Effector memory CD4-positive, alpha-beta T cell (primary cell): ENCODE measurements at places on chromosomes 7 and 10.
A peak's percentile ranks its signal among the peaks of the same experiment; 100 is the strongest.

DNA sequence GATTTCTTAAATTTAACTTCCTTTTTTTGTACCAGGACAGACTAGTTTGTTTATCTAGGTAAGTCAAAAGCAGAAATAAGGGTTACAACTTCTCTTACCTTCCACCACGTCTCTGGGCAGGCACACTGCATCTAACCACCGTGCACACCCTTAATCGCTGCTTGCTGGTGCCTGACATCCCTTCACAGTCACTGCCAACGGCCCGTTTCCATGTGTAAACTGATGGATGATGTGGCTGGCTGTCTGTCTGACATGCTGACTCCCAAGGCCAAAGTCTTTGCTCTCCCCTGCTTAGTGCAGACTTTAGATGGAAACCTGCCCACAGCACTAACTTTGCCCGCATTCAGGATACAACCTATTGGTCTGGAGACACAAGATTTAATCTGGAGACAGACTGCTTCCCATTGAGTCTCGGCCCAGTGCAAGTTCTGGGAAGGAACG, 1.1 kb downstream of the TMEM273 start:
- H3K36me3 ChIP-seq = no peaks in the 10 kb centered on the region
- no peaks in the 10 kb centered on the region for H3K27me3 ChIP-seq
- peaks cover 23% of the 10 kb centered on the region for H3K4me1 ChIP-seq
- peak overlapping the region; percentile 39 for H3K4me3 ChIP-seq
- DNase-seq = no peak

- H3K4me3 ChIP-seq = no peak overlapping the region
- DNase-seq = no peak
- no peaks in the 10 kb centered on the region for H3K36me3 ChIP-seq
- H3K27ac ChIP-seq = no peak overlapping the region
- H3K4me1 ChIP-seq = no peaks in the 10 kb centered on the region
These were observed 276.9 kb downstream of the RPS24 start for GRCh38 chr10:78310481-78311080.

- no peaks in the 10 kb centered on the region for H3K4me1 ChIP-seq
- DNase-seq = no peak
- H3K27me3 ChIP-seq = no peaks in the 10 kb centered on the region
- H3K4me3 ChIP-seq = no peak overlapping the region
- no peak overlapping the region for H3K27ac ChIP-seq
- H3K36me3 ChIP-seq = no peaks in the 10 kb centered on the region
These were observed 57.6 kb downstream of the RNLS start for GRCh38 chr10:88525371-88526069.

- no peaks in the 10 kb centered on the region for H3K36me3 ChIP-seq
- peak; percentile 60 for DNase-seq
- peak within 1 kb of the TSS; percentile 73 for H3K27ac ChIP-seq
- H3K4me3 ChIP-seq = peak within 1 kb of the TSS; percentile 80
- no peaks in the 10 kb centered on the region for H3K27me3 ChIP-seq
These were observed at the start of gene IFT22 for GRCh38 chr7:101321491-101322401. IFT22 (minus strand) TSS chr7:101321812; CDS start chr7:101321709, 103 bp downstream.

DNA sequence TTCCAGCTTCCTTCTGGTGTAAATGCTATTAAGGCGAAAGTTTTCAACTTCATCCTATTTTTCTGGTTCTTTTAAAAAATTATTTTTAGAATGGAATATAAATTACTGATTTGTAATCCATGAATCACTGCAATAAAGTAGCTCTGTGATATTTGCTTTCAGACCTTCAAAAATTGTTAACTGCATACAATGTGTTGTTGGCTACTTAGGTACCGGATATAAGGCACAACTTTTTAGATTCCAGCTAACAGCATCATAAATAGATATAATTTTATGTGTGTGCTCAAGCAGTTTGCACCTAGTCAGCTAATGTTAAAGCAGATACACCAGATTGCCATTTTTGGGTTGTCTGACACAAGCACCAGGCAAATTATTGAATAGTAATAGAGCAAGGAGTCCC, 58.7 kb downstream of the PON1 start:
- no peak overlapping the region for H3K27ac ChIP-seq
- H3K4me3 ChIP-seq = no peak overlapping the region
- no peaks in the 10 kb centered on the region for H3K36me3 ChIP-seq
- H3K27me3 ChIP-seq = no peaks in the 10 kb centered on the region
- no peak for DNase-seq
- no peaks in the 10 kb centered on the region for H3K4me1 ChIP-seq

DNA sequence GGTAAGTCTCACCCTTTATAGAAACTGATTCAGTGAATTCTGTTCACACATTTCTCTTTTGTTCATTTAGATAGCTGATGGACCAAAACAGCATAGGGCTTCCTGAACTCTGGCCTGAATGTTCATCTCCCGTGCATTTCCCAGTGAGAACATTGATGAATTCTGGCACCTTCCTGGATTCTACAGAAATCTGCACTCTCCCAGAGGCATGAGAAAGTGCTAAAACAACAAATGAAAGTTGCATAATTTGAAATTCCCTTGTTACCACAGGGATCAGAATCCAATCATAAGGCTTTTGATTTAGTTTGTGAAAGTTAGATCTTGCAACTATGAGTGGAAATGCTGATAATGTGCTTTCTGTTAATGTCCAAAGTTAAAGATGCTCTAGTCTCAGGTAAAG, 29.7 kb upstream of the SCIN start:
- no peak overlapping the region for H3K4me3 ChIP-seq
- DNase-seq = no peak
- no peaks in the 10 kb centered on the region for H3K36me3 ChIP-seq
- H3K27ac ChIP-seq = no peak overlapping the region
- H3K27me3 ChIP-seq = no peaks in the 10 kb centered on the region
- H3K4me1 ChIP-seq = no peaks in the 10 kb centered on the region

GRCh38 chr7:27184337-27185012, 557 bp downstream of the HOXA11 start:
- peaks cover 86% of the 10 kb centered on the region for H3K27me3 ChIP-seq
- no peaks in the 10 kb centered on the region for H3K36me3 ChIP-seq
- H3K27ac ChIP-seq = no peak overlapping the region
- H3K4me3 ChIP-seq = peak overlapping the region; percentile 42
- peaks cover 57% of the 10 kb centered on the region for H3K4me1 ChIP-seq

DNA sequence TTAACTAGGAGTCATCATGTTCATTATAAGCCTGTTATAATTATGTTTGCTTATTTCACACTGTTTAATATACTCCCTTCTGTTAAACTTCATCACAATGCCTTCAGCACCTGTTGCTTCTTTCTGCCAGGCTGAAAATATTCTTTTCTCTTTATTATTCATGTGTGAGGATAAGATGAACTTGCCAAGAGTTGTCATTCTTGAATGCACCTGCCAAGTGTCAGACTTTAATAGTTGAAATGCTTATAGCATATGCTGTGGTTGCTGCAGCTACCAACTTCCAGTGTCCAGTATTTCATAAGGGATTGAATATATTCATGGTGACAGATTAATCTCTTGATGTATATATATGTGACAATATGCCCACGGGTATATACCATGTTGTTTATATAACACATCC, 339.2 kb upstream of the MEOX2 start:
- no peak overlapping the region for H3K27ac ChIP-seq
- H3K36me3 ChIP-seq = no peaks in the 10 kb centered on the region
- no peaks in the 10 kb centered on the region for H3K4me1 ChIP-seq
- no peaks in the 10 kb centered on the region for H3K27me3 ChIP-seq

GRCh38 chr7:91946549-91946948, 5.9 kb downstream of the AKAP9 start:
- no peaks in the 10 kb centered on the region for H3K27me3 ChIP-seq
- no peaks in the 10 kb centered on the region for H3K36me3 ChIP-seq
- DNase-seq = no peak
- H3K4me1 ChIP-seq = peaks cover 4% of the 10 kb centered on the region
- no peak overlapping the region for H3K27ac ChIP-seq

DNA sequence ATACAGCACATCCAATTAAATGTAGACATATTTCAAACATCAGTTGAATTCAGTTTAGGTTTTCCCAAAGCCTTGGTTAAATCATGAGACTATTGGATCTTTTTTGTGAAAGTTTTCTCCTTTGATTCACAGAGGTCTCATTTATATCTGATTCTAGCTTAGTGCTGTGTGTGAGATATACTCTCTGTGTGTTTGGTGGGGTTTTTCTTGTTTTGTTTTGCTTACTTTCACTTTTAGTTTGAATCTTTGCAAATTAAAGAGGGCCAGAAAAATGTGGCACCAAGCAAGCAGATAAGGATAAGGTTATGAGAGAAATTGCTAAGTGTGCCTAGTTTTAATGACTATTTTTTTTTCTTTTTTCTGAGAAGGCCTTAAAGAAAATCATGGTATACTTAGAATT, 12.6 kb upstream of the OR6B1 start:
- no peak for DNase-seq
- H3K4me3 ChIP-seq = no peak overlapping the region
- no peaks in the 10 kb centered on the region for H3K36me3 ChIP-seq
- no peak overlapping the region for H3K27ac ChIP-seq

DNA sequence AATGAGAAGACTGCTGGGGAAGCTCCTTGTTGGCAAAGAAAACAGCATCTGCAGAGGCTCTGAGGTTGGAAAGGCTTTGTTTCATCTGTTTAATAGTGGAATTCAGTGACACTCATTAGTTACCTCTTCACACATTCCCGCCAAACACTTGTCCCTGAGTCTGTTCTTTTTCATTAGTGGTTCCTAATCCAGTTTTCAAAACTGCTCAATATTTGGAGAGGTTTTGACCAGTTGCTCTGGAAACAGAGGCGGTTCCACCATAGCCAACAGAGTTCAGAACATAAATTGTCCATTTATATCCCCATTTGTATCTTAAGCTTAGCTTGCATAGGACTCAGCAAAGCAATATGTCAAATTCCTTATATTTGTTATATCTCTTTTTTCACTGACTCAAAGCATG, 754.6 kb downstream of the AUTS2 start:
- no peaks in the 10 kb centered on the region for H3K36me3 ChIP-seq
- H3K4me3 ChIP-seq = no peak overlapping the region
- H3K27ac ChIP-seq = no peak overlapping the region
- peaks cover 7% of the 10 kb centered on the region for H3K4me1 ChIP-seq
- H3K27me3 ChIP-seq = no peaks in the 10 kb centered on the region

- no peaks in the 10 kb centered on the region for H3K36me3 ChIP-seq
- no peaks in the 10 kb centered on the region for H3K27me3 ChIP-seq
- no peak overlapping the region for H3K4me3 ChIP-seq
- DNase-seq = no peak
- no peak overlapping the region for H3K27ac ChIP-seq
- no peaks in the 10 kb centered on the region for H3K4me1 ChIP-seq
These were observed 162.0 kb upstream of the MGMT start for GRCh38 chr10:129305046-129305445.

DNA sequence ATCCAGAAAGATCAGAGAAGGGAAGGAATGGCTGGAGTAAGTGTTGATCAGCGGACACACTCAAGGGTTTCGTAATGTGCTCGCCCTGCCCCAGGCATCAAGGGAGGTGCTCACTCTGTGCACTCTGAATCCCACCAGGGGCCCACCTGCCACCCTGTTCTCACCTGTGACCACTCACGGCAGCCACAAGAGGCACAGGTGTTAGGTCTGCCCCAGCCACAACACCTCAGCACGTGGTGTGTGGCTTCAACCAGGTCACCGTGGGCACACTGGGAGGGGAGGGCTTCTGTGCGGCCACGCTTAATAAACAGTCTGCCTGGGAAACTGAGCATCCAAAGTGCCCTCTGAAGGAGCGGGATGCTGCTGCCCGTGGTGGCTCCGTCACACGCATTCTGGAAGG, 49.8 kb downstream of the CUX1 start:
- no peaks in the 10 kb centered on the region for H3K4me1 ChIP-seq
- H3K36me3 ChIP-seq = peaks cover 6% of the 10 kb centered on the region
- no peak overlapping the region for H3K4me3 ChIP-seq
- H3K27me3 ChIP-seq = no peaks in the 10 kb centered on the region

DNA sequence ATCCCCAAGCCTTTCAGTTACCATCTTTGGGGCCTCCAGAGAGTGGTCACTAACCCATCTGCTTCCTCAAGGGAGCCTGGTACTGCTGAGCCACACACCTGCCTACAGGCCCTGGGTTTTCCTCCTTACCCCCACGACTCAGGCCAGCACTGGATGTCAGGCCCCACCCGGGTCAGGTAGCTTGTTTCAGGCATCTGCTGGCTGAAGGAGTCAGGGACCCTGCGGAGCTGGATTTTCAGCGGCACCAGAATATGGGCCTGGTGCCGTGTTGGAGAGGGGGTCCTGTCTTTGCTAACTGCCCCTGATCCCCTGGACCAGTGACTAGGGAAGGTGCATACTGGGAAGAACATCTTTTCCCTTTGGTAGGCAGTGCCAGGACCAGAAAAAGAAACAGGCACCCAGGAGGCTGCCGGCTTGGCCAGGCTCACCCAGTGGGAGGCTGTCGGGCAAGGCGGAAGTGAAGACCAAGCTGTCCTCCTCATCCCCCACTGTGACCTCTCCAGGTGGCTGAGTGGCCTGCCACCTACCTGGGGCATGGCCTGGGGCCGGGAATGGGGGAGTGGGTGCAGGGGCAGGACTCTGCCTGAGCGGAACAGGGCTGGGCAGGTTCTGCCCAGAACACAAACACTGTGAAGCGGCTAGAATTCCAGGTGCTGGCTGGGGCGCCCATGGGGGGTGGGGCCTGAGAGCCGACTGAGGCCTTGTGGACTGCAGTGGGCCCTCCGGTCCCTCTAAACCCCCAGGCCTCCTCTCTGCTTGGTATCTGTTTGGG, 12.4 kb upstream of the SAMD8 start:
- H3K4me3 ChIP-seq = no peak overlapping the region
- H3K27me3 ChIP-seq = no peaks in the 10 kb centered on the region

DNA sequence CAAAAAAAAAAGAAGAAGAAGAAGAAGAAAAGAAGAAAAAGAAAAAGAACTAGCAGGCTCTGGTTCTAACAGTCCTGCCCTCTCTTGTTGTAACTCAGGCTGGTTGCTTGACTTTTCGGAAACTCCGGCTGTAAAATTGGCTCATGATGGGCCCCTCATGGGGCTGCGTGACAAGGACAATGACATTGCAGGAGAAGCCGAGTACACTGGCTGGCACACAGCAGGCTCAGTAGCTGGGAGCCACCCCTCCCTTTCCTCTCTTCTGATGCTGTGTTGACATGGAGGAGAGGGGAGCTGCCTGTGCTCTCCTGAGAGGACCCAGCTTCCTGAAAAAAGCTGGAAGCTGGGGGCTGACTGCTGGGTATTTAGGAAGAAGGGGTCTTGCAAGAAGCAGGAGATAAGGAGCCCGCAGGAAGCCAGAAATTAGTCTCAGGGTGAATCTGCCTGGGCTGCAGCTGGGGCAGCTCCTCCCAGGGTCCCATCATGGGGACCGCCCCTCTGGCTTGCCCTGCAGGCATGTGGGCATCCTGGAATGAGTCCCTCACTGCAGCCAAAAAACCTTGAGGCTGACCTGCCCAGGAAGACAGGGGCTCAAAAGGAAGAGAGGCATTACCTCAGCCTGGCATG, 14.6 kb upstream of the GPR26 start:
- H3K36me3 ChIP-seq = no peaks in the 10 kb centered on the region
- DNase-seq = no peak
- no peak overlapping the region for H3K4me3 ChIP-seq

- H3K27ac ChIP-seq = no peak overlapping the region
- no peak overlapping the region for H3K4me3 ChIP-seq
- no peaks in the 10 kb centered on the region for H3K27me3 ChIP-seq
- H3K4me1 ChIP-seq = no peaks in the 10 kb centered on the region
- DNase-seq = no peak
These were observed 124.8 kb downstream of the CPED1 start for GRCh38 chr7:121113288-121113687.

GRCh38 chr7:107960272-107960671, 42.7 kb downstream of the LAMB1 start:
- no peak for DNase-seq
- H3K4me1 ChIP-seq = no peaks in the 10 kb centered on the region
- H3K36me3 ChIP-seq = no peaks in the 10 kb centered on the region
- no peaks in the 10 kb centered on the region for H3K27me3 ChIP-seq

- H3K36me3 ChIP-seq = no peaks in the 10 kb centered on the region
- no peak for DNase-seq
- no peaks in the 10 kb centered on the region for H3K27me3 ChIP-seq
These were observed 55.7 kb downstream of the EBF3 start for GRCh38 chr10:129908406-129908805.
